ENCODE measurements at places on chromosomes 5 and 9.

DNA sequence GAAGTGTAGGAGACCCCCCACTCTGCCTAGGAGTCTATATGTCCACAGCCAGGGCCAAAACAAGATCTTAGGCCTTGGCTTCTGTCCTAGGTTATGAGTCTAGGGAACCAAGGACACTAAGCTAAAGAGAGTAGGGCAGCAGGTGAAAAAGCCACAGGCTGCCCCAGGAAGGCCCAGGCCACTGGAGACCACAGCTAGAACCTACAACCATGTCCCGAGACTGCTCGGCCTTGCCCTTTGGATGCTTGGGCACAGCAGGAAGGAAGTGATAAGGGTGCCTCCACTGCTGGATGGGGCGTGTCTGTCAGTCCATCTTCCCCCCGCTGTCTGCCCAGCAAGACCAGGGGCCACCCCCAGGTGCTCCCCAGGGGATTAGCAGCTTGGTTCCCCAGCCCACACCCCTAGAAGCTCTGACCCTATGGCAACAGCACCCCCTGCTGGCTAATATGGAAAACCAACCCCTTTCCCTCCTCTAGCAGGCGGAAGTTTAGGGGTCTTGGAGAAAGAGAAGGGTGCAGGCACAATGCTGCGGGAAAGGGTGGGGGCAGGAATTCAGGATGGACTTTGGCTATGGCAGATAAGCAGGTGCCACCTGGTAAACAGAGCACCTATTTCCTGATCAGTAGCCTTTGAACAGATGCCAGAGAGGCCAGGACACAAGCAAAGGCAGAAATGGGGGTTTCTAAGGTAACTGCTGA is 10.5 kb upstream of the IRF1 start:
- peak; percentile 53 for DNase-seq

DNA sequence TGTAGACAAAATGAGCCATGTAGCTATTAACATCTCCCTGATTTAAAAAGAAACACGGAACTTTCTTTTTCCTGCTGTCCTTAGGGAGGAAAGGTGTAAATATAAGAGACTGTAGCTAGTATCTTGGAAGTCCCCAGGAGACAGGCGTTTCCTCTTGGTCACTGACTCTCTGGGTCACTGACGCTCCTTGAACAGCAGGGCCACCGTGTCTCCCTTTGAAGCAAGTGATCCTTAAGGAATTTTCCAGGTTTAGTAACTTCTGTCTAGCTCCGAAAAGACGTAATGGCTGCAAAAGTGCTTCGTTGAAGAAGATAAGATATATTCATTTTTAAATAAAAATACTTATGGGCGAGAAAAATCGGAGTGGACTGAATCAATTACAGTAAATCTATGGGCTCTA is 745 bp upstream of the CLTA start:
- no peak for DNase-seq

DNA sequence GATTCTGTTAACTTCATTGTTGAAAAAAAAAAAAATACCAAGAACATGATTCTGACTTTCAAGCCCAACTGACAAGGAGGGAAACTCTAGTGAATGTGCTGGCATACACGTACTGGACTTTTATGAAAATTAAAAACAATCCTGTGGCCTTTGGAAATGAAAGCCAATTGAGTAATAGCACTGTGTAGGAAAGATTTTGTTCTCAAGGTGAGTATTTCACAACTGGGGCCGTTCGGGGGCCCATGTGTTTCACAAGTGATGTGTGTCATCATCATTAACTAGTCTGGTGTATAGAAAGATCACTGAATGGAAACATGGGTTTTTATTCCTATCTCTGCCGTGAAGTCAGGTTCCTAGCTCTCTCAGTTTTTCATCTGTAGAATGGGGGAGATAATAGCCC is 605.0 kb upstream of the CLINT1 start:
- DNase-seq: no peak

DNA sequence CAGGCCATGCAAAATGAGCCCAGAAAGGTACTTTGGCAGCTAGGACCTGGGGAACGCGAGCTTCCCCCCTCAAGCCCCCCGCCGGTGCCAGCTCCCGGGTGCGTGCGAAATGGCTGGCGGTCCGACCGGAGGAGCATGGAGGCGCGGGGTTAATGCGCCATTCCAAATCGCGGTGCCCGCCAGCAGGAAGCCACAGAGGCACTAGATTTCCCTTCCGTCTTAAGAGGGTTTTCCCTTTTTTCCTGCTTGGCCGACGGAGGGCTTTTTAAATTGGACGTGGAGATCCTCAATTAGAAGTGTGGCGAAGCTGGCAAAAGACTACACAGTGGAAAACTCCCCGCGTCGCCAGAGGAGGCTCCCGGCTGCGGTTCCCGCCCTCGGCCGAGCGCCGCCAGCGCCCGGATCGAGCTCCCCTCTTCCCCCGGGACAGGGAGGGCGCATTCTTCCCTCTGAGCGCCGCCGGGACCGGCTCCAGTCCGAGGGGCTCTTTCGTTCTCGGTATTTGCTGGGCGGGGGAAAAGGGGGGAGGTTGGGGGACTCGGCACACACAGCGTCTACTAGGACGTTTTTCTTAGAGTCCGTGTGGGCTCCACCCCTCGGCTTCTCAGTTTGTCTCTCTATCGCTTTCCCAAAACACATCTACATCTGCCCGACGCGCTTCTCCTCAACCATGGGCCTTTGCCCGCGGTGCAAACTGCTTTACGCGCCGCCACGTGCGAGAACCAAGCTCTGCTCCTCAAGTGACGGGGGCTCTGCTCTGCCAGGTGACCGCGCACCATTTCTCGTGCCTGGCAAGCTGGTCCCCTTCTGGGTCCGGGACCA is 3.0 kb downstream of the GDNF start:
- no peak for DNase-seq

GRCh38 chr5:163682234-163682633 is 176.8 kb downstream of the MAT2B start:
- DNase-seq: no peak
